NAMALWA (cell line): ENCODE measurements at places on chromosomes 12 and 14.

DNA sequence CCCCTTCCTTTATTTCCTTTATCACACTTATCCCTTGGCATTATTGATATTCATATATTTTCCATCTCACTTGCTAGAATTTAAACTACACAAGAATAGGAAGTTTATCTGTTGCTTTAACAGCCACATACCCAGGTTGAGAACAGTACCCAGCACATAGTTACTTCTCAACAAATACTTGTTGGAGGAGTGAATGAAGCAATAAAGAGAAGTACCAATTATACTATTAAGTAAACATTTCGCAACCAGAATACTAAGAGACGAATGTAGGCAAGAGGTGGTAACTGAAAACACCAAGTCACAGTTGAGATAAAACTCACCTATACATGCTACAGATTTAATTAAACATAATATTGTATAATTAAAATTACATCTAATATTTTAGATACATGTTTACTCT lies 110.9 kb downstream of the FSCB start:
- no peak for DNase-seq

GRCh38 chr12:25262389-25263074 lies 11.8 kb upstream of the KRAS start:
- DNase-seq, result no peak

- DNase-seq, result no peak
Observed at GRCh38 chr14:102840115-102840514, 62.9 kb downstream of the TRAF3 start.

DNA sequence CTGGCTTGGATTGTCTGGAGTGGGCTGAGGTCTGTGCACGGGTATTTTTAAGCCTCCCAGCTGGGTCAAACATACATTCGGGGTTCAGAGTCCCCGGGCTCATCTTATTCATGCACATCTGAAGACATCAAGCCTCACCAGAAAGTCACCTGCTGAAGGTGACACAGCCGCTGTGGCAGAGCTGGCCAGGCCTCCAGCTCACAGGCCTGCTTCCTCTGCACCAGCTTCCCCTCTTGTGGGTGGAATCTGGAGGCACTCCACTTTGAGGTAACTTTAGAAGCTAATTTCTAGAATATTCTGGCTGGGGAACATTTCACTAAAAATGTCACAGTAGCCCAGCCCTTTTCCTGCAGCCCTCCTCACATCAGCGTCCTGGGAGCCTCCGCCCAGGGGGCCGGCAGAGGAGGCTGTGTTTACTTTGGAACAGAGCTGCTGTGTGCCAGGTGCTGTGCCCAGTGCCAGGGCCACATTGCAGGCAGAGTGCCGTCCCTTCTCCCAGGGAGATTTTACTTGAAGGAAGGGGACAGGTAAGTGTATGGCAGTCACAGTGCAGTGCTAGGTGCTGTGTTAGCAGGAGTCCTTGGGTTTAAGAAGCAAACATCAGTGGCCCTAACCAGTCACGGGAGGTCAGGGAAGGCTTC lies 62.2 kb downstream of the TSPAN11 start:
- DNase-seq, result no peak

DNA sequence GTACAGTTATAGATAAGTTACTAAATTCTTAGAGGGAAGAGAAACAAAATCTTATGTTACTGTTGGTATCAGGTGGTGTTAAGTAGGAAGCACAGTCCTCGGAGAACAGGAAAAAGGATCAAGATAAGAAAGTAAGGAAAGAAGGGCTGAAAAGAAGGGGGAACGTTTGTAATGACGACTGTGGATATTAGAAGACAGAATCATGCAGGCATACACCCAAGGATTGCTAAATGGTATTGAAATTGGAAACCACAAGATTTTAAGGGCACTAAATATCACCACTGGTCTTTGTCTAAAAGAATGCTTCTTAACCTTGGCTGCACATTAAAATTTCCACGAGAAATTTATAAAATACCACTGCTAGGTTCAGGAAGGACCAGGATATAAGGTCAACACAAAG lies 34.1 kb upstream of the ERGIC2 start:
- DNase-seq, result no peak

DNA sequence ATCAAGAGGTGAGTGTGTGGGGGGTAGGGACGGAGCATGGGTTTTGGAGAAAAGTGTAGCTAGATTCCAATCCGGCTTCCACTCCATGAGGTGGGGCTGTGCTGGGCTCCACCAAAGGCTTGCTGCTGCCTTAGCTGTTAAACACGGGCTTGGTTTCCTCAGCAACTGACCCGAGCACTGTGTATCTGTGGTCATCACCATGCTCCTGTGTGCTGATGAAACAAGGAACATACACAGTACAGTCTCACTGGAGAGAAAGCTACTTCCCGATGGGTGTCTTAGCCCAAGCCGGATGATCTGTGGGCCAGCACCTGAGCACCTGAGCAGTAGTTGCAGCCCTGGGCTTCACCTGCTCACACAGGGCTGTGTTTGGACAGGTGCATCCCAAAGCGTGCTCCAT lies 52.9 kb upstream of the VRK1 start:
- DNase-seq, result no peak
